ENCODE measurements at places on chromosomes 2 and 18.

GRCh38 chr2:182020286-182021070 is 34.8 kb downstream of the PPP1R1C start:
- DNase-seq = no peak

GRCh38 chr18:36813824-36814223 is 15.0 kb downstream of the TPGS2 start:
- no peak for DNase-seq

GRCh38 chr2:10814142-10814541 is 1.6 kb upstream of the PDIA6 start:
- DNase-seq = no peak

DNA sequence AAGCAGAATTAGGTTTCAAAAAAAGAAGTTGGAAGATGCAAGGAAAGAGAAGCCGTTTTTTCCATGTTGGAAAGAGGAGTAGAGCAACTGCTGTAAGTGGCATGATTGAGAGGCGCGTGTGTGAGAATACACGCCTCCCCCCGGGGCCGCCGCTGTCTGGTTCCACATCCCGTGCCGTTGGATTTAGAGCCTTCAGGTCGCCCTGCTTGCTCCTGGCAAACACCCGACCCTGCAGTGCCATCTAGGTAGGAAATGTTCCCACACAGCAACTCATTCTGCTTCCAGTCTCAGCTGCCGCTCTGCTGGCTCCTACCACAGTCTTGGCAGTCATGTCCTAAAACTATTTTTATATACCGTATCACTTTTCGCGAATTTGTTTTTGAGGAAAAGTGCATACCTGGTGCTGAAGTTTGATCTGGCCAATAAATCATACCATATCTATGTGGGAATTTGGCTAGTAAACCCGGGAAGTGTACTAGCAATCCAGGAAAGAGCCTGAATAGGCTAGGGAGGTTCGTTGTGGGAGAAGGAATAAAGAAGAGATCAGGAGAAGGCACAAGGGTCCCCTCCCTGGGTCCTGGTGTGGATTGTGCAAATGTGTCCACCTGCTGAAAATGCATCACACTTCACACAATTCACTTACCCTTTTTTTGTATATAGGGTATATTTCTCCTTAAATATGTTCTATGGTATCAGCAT is 372.7 kb downstream of the FBXO15 start:
- no peak for DNase-seq

DNA sequence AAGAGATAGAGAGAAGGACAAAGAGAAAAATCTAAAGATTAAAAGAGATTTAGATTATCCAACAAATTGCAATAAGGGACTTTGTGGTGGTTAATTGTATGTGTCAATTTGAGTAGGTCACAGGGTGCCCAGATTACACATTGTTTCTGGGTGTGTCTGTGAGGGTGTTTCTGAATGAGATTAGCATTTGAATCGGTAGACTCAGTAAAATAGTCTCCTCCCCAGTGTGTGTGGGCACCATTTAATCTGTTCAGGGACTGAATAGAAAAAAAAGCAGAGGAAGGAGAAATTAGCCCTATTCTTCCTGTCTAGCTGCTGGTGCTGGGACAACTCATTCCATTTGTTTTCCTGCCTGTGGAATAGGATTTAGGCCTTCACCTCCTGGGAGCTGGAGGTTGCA is 339.8 kb upstream of the EPHA4 start:
- DNase-seq = no peak

DNA sequence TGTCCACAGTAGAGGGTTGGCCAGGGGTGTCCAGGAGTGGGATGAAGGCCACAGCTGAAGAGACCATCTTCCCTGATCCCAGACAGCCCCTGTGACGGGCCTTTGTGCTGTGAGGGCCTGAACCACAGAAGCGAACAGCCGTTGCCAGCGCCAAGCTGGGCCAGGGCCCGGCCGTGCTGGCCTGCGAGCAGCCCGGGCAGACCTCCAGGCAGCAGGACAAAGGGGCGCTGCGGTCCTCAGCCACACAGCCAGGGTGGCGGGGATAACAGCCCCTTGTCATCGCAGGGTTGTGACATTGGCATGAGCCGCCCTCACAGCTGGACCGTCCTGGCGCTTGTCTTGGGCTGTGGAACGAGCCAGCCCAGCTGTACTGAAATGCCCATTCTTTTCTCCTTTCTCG is 161.1 kb downstream of the FAM210A start:
- DNase-seq = no peak

DNA sequence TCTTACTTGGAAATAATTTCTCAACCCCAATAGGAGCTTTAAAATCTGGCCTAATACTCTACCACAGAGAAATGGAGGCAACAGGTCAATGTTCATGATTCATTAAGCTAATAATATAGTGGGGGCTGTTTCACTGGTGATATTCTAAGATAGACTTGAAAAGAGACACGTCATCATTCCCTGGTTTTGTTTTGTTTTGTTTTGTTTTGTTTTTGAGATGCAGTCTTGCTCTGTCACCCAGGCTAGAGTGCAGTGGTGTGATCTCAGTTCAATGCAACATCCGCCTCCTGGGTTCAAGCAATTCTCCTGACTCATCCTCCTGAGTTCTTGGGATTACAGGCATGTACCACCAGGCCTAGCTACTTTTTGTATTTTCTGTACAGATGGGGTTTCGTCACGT is 37.5 kb upstream of the SOS1 start:
- DNase-seq = no peak

DNA sequence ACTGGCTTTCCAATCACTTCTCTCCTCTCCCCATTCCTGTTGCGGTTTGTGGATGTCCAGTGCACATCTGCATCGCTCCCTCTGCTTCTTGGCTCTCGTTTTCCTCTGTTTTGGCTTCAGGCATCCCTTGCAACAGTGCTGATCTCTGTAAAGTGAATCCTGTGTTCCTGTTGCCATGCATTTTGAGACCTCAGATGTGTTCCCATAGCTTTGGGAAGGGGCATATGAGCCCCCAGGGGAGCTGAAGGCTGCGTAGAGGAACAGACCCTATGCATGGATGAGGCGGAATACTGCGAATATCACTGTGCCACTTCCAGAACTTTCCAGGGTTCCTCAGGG is 168.4 kb upstream of the HAAO start:
- no peak for DNase-seq
